Occipital lobe (tissue), 3 donors: ENCODE measurements at places on chromosomes 3 and 15. TPM values are rescaled to one million over a fixed set of nuclear protein-coding genes. Genes with fewer than 3 reads are reported as not detected.
A peak's percentile ranks its signal among the peaks of the same experiment; 100 is the strongest.

CTXN2 gene
- 0.16 TPM for total RNA-seq

- no peak for DNase-seq
These were observed 706.5 kb upstream of the UBE2E2 start for GRCh38 chr3:22496641-22497040.

DNA sequence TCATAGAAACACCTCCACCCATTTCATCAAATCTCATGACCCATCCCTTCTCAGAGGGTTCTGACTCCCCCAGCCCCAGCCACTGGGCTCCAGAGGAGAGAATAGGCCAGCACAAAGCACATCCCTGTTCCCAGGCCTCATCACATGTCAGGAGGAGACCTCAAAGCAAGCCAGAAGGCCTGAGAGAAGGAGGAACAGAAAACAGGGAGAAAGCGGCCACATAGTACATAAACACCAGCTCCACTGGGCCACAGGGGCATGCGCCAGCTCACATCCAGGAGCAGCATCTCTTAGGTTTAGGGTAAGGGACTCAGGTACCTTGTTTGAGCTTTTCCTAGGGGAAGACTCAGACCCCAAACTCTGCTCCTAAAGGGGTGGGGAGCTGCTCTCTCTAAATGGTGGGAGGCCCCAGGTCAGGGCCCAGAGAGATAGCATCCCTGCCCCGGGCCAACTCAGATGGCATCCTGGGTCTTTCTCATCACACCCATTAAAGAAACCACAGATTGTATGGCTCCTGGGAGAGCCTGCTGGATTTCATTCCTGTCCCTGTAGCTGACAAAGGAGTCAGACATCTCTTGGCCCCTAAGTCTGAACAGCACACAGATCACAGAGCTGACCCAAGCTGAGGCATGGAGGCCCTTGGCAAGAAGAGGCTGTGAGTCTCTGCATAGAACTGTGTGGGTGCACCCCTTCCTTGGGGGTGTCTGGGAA, 2.5 kb downstream of the SHF start:
- DNase-seq: no peak

CCDC14 gene
- 99.5 TPM for total RNA-seq

GRCh38 chr3:4587061-4587837, 94.1 kb downstream of the ITPR1 start:
- DNase-seq: no peak

GRCh38 chr3:40229963-40230362, 79.5 kb upstream of the EIF1B start:
- no peak for DNase-seq

DNA sequence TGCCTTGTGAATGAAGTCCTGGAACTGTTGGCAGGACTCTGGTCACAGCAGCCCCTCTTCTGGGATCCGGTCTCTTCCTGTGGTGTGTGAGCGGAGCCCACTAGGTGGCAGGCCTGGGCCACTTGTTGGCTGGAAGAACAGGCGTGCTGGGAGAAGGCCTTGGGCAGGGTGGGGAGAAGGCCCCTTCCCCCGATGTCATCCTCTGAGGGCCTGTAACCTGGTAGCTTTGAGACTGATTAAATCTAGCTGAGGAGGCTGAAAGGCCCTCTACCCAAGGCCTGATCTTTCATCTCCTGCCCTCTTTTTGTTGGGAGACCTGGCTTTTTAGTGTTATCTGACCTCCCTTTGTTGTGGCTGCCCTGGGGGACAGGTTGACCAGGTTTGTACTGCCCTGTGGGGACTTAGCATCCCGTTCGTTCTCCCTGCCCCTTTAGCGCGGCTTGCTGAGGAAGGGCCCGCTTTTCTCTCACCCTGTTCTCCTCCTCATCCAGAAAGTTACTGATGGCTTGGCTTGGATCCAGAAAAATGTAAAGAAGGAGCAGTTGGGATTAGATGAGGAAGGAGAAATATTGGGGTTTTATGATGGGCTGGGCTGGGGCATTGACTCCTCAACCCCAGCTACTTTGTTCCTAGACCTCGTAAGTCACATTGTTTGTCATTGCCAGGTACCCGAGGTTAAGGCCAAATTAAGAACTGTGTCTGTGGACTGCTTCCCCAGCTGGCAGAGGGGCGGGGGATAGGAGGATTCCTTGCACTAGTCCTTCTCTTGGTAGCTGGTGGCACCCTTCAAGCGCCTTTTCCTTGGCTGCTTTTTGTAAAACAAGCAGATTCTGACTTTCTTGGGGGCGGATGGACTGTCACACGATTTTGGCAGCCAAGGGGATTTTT, 48.5 kb downstream of the CHCHD6 start:
- DNase-seq: peak; percentile 37

PPARG gene
- total RNA-seq: 0.94 TPM

DNA sequence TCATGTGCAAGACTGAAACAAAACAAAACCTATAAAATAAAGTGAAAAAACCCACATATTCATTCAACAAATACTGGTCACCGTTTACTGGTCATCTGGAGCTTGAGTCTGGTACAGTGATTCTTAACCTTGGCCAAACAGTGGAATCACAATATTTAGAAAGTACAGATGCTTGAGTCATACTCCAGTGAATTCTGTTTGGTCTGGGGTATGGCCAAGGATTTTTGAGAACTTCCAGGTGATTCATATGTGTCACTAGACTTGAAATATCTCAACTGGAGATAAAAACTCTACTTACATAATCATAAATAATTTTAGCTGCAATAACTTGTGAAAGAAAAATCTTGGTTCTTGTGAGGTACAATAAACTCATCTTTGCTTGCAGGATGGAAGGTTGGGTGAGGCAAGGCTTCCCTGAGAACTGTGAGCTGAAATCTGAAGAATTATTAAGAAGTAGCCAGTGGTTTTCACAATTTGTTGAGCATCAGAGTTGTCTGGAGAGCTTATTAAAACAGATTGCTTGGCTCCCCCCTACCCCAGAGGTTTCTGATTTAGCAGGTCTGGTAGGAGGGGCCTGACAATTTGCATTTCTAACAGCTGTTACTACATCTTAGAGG, 9.6 kb downstream of the NEK11 start:
- DNase-seq: no peak

CRABP1 gene
- total RNA-seq: 10.5 TPM

GRCh38 chr3:101848326-101848725, 988 bp upstream of the NFKBIZ start:
- DNase-seq: no peak

- no peak for DNase-seq
These were observed 70.6 kb upstream of the SNRK start for GRCh38 chr3:43215663-43216275.
